Stimulated activated CD4-positive, alpha-beta T cell treated with anti-CD3 and anti-CD28 coated beads, Interleukin-15, amount 100 ng/mL, for 1 hour (primary cell): ENCODE measurements at places on chromosomes 4 and X.

DNA sequence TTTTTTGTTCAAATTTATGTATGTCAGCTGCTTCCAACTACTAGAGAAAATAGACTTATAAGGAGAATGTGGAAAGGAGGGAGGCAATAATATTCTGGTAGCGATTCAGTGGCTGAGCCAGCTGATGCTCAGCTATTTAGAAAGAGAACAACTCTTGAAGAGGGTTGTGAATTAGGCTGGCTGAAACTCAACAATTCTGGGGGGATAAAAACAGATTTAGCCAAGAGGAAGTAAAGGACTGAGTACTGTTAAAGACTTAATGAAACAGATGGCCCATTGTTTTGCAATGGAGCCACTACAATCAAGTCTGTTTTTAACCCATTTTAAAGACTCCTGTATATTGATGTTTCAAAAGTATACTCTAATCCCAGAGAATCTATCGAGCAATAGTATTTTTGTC is 1058.9 kb downstream of the C4orf33 start:
- DNase-seq: no peak

GRCh38 chr4:80259817-80260216 is 6.6 kb upstream of the FGF5 start:
- DNase-seq: no peak

GRCh38 chrX:142502441-142502840 is 297.4 kb upstream of the MAGEC2 start:
- no peak for DNase-seq

DNA sequence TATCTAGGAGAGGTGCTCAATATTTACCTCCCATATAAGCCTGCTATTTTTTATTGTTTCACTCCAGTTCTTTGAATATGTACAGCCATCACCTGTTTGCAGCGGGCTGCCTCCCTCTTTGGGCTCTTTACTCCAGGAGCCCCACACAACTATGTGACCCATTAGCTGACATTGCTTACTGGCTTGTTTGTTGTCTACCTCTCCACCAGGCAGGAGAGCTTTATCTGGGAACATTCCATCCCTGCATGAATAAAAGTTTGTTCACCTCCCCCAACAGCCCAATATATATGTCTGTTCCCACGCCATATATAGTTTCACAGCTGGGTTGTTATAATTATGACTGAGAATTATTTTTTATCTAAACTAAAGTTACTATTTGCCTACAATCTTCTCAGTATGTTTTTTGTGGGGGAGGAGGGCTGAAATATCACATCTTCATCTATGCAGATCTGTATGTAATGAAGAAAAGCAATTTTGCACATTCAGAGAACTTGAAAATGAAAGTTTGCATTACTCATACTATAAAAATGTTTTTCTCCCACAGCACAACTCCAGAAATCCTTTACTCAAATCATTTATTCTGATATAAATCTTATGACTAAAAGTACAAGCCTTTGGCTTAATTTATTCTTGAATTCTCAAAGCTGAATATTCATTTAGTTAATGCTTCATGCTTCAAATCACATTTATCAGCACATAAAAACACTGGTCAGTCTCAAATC is 61.2 kb upstream of the DAPP1 start:
- no peak for DNase-seq

DNA sequence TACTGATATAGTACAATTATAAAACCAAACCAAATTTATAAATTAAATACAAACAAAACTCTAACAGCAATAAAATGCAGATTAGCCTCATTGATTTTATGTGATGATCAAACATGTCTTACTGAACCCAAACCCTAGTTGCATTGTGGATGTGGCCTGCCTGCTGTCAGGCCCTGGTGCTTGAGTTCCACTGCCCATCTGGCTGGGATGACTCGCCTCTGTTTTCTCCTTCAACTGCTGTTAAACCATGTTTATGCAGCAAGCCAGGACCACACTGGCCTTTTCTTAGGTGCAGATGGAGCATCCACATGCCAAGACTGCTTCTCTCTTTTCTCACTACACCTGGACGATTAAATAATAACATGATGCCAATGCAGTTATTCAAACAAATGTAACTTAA is 22.6 kb downstream of the NAP1L5 start:
- DNase-seq: no peak

- peak; percentile 60 for DNase-seq
Measured at GRCh38 chrX:49171752-49172279, at the start of gene PLP2. TSS of gene PLP2 (plus strand) at chrX:49171898. CDS start at chrX:49172001, 103 bp downstream.

DNA sequence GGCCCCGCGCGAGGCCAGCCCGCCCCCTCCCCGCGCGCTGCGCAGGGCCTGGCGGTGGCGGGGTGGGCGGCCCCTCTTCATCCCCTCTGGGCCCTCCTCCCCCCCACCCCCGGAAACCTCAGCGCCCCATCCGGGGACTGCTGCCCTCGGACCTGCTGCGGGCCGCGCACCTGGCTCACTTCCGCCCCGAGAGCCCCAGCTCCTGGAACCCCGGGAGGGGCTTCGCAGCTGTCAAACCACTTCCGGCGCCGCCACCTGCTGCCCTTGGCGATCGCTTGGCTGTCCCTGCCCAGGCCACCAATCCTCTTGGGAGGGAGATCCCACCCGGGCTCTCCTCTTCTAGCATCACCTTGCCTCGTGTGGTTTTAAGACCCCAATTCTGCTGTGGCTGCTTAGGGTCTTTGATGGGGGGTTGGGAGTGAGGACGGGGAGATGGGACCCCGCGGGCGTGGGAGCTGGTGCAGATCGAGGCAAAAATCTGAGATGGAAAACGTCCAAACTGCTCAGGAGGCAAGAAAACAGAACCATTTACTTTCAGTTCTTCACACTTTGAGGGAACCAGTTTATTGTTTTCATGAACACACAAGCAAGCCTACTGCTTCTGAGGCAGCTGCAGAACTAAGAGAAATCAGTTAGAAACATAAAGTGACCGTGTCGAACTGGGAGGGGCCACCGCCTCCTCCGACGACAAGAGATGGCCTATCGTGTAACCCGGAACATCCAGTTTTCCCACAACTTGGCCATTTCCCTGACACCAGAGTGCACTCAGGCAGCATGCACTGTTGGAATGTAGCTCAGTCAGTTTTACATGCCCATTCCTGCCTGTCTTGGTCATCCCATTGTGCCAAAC is 754 bp downstream of the MTMR1 start:
- peak; percentile 39 for DNase-seq

- no peak for DNase-seq
Measured at GRCh38 chr4:37489697-37490096, 196.5 kb downstream of the RELL1 start.

GRCh38 chrX:38293741-38294140 is 33.6 kb downstream of the RPGR start:
- DNase-seq: no peak
